ENCODE measurements at places on chromosomes 1 and 21. TPM values are rescaled to one million over a fixed set of nuclear protein-coding genes. Genes with fewer than 3 reads are reported as not detected.

Gene RHOU
- 16.5 TPM for total RNA-seq

Gene IBA57
- total RNA-seq, result 13.7 TPM

Gene RAB3GAP2
- 65.9 TPM for total RNA-seq

Gene FUBP1
- total RNA-seq, result 354 TPM

Gene SYDE2
- total RNA-seq, result 25.1 TPM

Gene MPL
- 0.93 TPM for total RNA-seq

Gene ATP1A4
- 0.60 TPM for total RNA-seq

Gene INSRR
- total RNA-seq, result 0.22 TPM

Gene PEX14
- total RNA-seq, result 17.2 TPM

Gene CADM3
- 89.3 TPM for total RNA-seq

Gene TTC3
- 691 TPM for total RNA-seq

Gene SYCP1
- 0.11 TPM for total RNA-seq

Gene ERICH3
- 3.4 TPM for total RNA-seq

Gene LCE2C
- total RNA-seq, result not detected

Gene ANGPTL7
- 33.2 TPM for total RNA-seq

Gene ATP8B2
- total RNA-seq, result 52.2 TPM

Gene MCOLN2
- 0.71 TPM for total RNA-seq

Gene ASAP3
- 48.7 TPM for total RNA-seq

Data from camera-type eye (tissue), 1 donor.